ENCODE measurements at places on chromosomes 2 and 18.
A peak's percentile ranks its signal among the peaks of the same experiment; 100 is the strongest.

DNA sequence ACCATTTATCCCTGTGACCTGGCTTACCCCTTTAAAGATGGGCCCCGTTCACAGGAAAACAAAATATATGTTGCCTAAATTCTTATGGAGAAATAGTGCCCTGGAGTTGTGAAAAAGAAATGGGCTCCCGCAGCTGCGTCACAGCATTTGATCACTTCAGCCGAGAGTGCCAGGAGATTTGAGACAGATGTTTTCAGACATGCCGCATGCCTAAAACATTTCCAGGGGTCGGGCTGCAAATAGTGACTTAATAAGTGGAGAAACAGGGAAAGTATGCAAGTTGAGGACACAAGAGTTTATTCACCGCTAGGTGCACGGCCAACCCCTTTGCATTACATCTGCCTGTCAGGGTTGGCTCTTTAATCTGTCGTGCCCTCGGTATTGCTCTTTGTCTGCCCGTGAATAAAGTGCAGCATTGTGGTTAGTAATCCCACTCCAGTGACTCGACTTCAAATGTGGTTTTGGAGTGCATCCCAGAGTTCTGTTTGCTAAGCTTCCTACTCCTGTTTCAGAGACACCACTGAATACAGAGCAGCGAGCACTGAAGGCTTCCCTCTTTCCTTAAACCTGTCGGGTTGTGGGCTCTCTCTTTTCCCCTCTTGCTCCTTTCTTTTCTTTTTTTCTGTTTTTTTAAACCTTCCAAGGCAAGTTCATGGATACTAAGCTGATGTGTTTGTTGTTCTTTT lies 187.5 kb downstream of the LTBP1 start:
- peak; percentile 30 for DNase-seq

DNA sequence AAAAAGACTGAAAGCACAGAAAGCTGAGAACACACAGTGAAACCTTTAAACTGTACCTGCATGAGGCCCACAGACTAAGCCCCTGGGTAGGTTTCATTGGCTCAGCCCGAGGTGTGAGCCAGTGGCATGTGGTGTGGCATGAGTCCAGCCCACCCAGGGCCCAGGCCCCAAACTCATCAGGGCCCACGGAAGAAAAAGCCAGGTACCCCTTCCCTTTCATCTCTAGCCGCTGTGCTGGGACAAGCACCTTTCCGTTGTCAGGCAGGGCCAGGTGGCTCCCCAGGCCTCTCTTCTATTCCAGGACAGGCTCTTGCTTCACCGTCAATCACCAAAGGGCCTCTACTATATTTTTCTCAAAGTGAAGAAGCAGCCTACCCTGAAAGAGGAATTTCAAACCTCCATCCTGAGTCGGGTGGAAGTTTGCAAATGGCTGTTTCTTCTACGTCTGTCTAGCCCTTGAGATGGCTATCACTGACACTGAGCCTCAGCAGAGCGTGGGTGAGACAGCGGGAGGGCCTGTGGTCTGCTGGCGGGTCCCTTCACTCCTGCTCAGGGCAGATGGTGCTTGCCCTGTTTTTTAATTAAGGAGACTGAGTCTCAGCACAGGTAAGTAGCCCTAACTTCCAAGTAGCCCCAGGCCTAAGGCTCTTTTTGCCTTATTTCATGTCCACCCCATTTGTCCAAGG lies 8.6 kb downstream of the DNAJB2 start:
- no peak for DNase-seq

DNA sequence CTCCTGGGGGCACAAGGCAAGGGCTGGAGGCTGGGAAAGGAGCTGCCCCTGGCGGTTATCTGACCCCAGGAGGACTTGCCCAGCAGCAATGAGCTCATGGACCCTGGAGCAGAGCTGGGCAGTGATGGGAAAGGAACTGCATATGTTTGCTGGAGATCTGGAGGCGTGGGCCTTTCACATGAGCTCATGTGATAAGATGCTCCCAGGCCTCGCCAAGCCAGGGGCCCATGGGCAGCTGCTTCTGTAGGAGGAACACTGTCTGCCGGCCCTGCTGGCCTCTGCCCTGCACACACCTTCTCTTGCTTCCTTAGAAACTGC lies 9.0 kb upstream of the NPPC start:
- no peak for DNase-seq

- no peak for DNase-seq
These were observed 16.4 kb upstream of the RPRD1A start for GRCh38 chr18:36083729-36084128.

DNA sequence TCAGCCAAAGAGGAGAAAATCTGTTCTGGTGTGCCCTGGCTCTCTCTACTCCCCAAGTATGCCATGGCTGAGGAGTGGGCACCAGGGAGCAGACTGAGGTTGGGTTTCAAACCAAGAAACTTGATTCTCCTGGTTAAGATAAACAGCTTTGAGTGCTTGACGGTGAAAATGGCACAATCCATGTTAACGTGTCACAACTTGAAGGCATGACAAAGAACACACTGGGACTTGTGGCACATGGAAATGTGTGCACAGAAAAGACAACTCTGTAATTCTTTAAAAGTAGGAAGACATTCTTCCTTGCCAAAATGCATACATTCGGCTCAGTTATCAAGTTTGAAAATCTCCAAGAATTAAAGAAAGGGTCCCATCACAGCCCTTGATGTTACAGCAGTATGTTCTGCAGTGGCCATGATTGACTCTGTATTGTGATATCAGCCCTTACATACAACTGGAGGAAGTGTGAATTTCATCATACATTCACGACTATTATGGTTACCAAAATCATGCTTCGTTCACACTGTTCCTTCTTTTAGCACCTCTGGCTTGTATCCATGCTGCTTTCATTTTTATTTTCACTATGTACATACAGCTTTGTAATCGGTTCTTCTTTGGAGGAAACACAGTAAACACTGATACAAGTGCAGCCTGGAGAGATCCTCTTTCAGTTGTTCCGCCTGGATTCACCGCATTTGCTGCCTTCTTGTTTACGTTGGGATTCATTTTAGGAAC lies 15.6 kb upstream of the ACTG2 start:
- DNase-seq: no peak

DNA sequence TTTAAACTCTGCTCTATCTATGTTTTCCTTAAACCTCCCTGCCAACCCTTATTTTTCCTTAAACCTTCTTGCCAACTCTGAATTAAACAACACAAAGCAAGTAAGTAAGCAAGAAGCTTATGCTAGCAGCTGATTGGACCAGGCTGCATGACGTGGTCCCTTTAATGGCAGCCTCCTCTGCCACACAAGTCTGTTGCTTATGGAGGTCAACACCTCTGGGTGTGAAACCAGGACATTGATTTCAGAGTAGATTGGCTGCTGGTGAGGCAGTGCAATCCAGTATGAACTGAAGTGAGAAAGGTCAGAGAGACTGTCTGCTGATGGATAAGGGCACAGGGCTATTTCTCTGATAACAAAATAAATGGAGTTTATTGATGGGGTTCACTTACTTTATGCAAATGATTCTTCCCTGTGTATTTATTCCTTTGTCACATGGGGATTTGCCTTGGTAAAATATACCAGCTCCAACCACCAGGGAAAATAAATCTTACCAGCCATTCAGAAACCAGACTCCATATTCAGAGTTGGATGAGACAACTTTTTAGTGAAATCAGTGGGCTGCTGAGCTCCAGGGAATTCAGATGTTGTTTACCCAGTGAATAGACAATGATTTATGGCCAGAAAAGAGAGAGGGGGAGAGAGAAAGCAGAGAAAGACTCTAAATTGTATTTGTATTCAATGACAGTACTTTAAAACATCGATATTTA lies 112.2 kb upstream of the NCKAP5 start:
- DNase-seq: no peak

DNA sequence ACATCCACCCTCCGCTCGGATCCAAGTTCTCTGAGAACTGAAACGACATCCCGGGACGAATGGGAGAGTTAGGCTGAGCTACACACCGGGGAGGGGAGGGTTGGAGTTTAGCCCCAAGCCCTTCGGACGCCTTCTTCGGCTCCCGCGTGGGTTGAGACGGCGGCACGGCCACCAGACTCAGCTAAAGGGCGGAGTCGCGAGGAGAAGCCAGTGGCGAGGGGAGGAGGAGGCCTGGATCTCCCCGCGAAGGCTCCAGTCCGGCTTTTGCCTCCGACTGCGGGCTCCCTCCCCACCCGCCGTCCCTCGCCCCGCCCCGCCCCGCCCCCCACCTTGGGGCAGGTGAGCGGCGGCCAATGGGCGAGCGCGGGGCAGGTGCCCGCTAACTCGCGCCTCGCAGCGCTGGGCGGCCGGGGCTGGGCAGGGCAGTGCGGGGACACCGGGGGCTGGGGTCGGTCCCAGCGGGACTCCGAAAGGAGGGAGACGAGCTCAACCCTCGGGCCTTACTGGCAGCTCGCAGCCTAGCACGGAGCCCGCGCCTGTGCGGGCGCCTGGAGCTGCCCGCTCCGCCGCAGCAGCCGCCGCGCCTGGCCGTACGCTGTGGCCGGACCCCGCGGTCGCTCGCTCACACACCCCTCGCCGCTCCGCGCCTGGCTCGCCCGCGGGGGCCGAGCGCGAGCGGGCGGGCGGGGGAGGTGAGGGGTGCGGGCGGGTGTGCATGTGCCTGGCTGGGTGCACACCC lies at the start of gene EMX1:
TSS of gene EMX1 (plus strand) at position 382 of the 739 bp plus-strand sequence. CDS start at position 716, 334 bp downstream.
- DNase-seq: no peak

DNA sequence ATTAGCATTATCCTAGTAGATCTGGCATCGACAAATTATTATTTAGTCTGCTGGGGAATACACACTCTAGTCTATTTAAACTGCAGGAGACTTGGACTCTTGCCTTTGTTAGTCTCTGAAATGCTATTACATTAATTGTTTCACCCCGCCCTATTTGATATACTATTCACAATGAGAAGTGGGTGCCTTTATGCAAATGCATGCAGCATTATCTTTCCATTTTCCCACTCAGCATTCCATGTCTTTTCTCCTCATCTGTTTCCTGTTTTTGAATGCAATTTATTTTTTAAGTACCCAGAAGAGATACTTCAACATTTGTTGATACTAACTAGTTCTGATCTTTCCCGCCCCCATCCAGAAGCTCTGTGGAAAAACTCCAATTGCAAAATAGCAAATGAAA lies 395.3 kb upstream of the NXPH2 start:
- DNase-seq: no peak

- no peak for DNase-seq
These were observed 6.3 kb downstream of the TRABD2A start for GRCh38 chr2:84874381-84875212.

DNA sequence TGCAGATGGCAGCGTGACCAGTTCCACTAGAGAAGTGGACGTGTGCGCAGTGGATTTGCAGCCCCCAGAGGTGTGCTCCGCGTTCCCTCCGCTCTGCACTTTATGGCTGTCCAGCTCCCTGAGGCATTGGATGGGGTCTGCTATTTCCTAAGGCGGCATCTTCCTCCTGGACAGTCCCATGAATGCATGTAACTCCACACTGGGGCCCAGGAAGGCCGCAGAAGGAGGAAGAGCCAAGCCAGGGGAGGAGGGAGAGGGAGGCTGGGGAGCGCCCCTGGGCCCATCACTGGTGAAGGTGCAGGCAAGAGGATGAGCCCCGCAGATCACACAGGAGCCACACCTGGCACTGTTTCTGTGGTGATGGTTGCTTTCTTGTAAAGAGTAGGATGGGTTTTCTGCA lies 99.1 kb downstream of the PTGR3 start:
- no peak for DNase-seq

- no peak for DNase-seq
These were observed 152.1 kb downstream of the NCK2 start for GRCh38 chr2:105896765-105897163.

DNA sequence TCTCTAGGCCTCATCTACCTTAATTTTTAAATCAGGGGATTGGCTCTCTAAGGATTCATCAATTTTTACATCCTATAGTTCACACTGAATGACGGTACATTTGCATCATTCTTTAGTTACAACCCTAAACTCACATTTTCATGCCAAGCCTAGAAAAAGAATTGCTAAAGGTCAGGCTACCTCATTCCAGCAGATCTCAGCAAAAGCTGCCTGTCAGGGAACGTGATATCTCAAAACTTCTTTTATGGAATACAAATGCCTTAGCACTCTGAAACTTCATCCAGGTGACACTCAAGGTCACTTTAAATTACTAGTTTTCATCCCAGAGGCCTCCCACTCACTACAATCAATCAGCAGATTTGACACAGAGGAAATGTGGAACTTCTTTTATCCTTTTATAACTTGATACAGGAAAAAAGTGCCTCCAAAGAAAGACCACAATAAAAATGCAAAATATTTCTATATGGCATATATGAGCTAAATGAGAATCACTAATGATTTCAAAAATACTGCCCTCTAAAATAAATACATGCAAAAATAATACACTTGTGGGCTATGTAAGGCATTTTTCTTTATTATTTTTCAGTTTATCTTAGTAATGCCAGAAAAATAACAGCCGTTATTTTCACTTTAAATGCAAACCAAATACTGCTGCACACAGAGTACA lies 91.5 kb downstream of the ARHGEF33 start:
- no peak for DNase-seq

DNA sequence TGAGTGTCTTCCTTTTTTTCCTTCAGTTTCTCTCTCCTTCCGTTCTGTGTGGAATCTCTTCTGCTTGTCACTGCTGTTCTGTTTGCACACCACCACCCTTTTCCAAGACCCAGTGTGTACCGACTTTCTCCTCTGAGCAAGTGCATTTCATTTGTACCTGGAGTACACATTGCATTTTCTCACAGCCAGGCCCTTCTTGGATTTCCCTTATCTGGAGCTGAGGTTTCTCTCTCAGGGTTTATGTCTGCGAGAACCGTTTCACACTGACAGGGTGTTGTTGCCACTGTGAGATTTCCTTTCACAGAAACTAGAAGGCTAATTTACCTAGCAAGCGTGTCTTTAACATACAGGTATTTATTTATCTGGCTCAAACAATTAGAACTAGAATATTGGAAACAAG lies 26.2 kb downstream of the NCOA1 start:
- no peak for DNase-seq

DNA sequence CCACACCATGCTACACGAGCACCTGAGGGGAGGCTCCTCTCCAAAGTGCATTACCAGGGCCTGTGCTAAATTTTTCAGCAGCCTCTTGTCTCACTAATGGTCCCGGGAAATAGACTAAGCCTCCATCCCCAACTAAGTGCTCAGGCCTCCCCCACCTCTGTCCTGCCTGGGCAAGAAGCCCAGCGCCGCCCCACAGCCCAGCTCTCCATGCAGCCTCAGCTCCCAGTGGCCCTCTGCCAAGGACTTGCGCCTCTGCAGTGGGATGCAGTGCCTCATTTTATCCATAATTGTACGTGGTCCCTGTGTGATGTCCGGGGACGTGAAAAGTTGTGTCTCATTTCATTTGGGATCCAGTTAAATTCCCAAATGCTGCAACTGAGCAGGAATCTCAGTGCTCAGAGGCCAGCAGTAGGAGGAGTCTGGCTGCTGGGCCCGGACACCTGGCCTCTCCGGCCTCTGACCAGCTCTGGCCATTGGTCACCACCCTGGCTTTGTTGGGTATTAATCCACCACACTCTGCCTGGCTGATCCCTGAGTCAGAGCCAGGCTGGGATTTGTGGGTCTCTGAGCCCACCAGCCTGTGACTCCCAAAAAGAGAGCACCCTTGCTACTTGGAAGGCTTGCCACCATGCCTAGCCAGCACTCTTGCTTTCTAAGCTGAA lies 11.4 kb upstream of the STEAP3 start:
- no peak for DNase-seq

GRCh38 chr18:33369711-33370449 lies 70.6 kb downstream of the CCDC178 start:
- no peak for DNase-seq

GRCh38 chr2:109679225-109679624 lies 65.1 kb downstream of the SOWAHC start:
- DNase-seq: no peak
